ENCODE measurements at places on chromosomes 5 and 9.

GRCh38 chr5:71886406-71886805 lies 167.3 kb downstream of the CARTPT start:
- DNase-seq = no peak

GRCh38 chr5:65468633-65469032 lies 13.1 kb downstream of the ADAMTS6 start:
- DNase-seq = no peak

DNA sequence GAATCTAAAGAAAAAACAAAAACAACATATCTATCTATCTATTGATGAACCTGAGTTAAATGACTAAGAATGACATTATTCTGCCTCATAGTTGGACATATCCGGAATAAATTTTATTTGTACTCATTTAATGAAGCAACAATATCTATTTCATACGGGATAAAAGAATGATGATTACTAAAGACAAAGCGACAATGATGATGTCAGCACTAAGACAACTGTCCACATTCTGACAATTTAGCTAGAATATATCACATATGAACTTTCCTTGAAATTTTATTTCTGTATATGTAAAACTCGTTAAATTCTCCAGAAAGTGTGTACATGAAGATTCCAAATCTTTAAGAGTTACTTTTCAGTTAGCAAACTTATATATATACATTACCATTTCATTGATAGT lies 23.2 kb upstream of the SHISAL2B start:
- DNase-seq = no peak

DNA sequence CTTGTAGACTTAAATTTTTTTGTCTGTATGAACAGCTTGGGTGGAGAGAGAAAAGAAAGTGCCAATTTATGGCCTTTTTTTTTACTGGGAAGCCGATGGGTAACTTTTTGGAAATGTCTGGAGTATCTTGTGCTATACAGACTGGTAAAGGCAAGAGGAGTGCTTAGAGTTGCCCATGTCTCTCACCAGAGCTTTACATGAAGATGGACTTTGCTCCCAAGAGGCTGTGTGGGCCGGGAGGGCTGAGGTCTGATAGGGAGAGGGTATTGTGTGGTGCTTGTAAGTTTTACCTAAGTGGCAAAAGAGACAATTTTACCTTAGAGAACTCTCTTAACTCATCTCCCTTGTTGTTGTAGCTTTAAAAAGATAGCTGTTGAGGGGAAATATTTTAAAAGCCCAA lies 203.2 kb downstream of the SEMA6A start:
- no peak for DNase-seq

DNA sequence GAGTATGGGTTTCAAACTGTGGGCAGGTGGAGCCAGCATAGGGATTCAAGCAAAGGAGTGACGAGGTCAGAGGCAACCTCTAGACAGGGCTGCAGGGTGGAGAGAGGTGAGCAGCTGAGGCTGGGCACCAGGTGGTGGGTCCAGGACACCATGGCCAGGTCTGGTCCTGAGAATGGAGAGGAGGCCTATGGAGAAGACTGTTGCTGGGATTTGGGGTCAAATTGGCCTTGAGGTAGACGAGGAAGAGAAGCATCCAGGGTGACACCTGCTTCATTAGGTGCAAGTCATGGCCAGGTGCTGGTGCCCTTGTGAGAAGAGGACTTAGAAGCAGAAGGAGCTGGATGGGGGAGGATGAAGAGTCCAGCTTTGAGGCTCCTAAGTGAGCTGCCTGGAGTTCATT lies 99.6 kb downstream of the NSG2 start:
- DNase-seq = no peak

- DNase-seq = no peak
These were observed 281.7 kb upstream of the TRPM3 start for GRCh38 chr9:71403106-71403505.

DNA sequence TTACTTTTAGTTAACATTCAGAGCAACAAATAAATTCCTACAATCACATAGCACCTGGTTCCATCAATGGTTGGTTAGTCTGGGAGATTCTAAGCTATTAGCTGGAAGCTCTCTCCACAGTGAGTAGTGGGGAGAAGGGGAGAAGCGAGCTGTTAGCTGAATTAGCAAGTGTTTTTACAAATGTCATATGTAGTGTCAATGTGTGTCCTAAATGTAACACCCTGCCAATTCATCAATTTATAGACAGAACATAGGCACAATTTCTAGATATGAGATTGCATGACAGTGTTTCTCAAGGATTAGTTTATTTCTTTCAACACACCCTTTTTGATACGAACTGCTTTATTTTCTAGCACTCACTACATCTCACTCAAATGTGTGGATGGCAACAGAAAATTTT lies 349.0 kb downstream of the PDE4D start:
- DNase-seq = no peak

DNA sequence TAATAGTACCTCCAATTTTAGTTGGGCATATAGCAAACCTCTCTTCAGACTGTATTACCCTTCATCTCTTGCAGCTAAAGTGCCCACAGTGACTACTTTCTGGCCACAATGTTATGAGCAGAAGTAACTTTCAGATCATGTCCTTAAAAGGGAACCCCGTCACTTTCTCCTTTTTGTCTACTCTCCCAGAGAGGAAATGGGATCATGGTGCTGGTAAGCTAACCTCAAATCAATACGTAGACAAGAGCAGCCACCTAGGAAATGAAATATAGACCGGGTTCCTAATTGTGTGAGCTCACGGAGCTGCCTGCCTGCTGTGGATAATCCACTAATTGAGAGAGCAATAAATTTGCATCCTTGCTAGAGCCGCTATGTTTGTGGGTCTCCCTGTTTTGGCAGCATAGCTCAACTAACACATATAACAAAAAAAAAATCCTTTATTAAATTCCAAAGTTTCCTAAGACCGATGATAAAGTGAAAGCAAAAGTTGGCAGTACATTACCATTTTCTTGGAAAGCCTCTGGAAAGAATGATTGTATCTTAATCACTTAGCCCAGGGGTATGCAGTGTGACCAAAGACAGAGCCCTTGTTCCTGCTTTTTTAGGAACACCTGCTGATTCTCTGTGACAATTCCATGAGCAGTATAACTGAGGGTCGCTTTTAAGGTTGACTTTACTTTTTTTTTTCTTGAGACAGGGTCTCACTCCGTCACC lies 5.6 kb upstream of the IL7R start:
- DNase-seq = no peak

DNA sequence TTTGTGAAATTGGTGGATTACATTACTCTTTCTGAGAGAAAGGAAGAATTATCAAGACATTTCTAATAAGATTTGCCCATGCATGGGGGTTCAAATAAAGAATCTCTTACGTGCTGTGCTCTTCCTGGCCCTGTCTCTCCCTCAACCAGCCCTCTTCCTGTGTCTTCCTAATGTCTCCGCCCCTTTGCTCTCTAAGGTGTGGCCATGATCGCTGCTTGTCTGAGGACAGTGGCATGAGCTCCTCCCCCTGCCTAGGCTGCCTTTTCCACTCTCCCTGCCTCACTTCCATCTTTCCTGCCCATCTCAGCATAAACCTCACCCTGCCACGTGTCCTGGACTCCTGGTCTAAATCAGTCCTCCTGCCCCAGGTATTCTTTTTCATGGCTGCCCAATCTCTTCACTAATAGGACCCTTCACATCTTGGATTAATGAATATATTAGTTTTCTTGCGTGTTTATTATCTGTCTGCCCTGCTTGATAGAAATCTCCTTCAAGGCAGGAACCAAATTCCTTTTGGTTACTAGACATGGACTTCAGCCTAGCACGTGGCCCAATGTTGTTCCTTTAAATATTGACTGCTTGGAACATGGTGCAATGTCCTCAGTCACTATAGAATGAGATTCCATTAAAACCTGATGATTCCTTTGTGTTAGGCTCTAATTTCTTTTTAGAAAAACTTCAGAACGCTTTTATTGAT lies 122.3 kb downstream of the MTRR start:
- no peak for DNase-seq

DNA sequence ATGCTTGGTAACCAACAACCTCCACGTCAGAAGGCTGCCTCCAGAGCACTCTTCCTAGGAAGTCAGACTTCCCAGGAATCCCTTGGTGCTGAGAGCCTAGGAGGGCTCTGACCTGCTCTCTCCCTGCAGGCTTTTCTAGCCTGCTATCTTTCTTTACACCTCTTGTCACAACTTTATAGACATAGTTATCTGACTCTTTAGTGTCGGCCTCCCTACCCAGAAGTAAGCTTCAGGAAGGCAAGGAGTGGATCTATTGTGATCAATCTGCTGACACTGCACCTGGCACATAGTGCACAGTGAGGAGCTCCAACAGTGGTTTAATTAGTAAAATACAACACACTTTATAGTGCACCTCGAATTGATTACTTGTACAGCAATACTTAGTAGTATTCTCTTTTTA lies 2.3 kb downstream of the AFAP1L1 start:
- no peak for DNase-seq

DNA sequence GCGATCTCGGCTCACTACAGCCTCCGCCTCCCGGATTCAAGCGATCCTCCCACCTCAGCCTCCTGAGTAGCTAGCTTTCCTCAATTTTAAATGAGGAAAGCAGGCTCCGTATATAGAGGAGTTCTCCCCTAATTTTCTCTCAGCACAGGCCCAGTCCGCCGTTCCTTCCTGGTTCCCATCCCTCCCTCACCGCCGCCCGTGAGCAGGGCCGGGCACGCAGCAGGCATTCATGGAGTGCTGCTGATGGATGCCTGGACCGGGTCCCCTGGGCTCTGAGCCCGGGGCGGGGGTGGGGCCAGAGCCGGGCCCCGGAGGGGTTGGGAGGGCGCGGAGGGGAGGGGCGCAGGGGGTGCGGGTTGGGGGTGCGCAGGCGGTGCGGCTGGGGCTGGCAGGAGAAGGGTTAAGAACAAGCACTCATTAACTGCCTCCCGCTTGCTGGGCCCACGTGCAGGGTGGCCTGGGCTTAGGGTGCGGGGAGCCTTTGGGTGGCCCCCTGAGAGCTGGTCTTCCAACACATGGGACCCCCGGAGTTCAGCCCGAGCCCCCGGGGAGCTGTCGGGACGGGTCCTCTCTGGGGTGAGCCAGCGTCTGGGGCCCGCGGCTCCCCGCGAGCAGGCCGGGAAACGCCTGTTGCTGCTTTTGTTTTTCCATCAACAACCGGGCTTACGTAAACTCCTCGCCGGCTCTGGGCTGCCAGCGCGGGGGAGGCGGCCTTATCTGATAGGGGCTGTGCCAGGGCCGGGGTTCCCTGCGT lies 33.7 kb downstream of the LHX2 start:
- DNase-seq = no peak

DNA sequence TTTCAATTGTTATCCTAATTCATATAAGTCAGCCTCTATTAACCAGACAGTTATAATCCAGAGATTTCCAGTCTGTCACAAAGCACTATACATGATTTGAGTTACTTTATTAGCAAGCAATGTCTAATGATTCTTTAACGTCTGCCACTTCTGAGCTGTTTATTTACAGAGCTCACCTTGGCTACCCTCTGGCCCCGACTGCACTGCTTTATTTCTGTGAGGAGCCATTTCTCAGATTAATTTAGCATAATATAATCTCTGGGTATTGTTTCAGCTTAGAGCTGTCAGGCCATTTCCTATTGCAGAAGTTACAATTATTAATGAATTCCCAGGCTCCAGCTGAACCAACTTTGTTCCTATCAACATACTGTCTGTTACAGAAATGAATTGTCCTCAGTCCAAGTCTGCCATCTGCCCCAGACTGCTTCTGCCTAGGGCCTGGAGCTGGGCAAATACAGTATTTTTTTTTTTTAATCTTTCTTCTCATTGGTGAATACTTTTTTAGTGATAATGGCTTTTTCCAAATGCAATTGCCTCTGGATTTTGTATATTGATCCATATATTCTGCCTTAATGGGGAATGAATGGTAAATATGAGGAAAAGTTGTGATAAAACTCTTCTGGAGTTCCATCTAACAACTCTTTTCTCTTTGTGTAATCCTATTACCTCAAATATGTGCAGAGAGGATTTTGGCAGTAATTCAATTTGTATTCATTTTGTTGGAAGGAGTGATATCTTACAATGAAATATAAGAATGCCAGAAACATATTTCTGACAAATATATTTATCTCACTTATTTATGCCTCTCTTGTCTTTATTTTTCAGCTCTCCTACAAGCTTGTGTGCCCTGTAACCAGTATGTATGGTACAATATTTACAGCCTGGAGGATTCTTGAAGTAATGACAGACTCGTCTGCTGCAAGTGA lies 104.7 kb downstream of the FOCAD start:
- DNase-seq = no peak

DNA sequence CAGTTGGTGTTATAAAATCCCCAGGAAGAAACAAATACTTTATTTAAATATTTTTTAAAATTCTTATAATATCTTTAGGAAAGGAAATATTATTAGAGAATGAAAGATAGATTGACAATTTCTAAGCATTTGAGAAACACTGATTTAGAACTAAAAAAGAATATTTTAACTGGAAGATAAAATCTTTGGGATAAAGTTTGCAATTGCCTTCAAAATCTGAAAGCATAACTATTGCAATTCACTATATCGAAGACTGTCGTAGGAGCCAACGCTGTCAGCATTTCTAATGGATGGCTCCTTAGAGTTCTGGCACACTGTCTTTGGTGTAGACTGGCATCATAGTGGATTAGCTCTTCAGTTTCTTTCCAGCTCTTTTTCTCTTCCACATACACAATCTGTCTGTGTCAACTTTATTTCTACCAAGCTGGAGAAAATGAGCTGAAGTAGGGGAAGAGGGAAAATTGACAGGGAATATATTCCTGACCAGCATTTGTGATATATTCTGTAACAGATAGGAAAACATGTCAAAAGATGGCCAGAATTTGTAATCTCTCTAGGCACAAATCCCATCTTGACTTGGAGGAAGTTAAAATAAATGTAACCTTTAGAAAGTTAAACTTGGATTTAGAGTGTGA lies 1561.4 kb downstream of the MAT2B start:
- DNase-seq = no peak

DNA sequence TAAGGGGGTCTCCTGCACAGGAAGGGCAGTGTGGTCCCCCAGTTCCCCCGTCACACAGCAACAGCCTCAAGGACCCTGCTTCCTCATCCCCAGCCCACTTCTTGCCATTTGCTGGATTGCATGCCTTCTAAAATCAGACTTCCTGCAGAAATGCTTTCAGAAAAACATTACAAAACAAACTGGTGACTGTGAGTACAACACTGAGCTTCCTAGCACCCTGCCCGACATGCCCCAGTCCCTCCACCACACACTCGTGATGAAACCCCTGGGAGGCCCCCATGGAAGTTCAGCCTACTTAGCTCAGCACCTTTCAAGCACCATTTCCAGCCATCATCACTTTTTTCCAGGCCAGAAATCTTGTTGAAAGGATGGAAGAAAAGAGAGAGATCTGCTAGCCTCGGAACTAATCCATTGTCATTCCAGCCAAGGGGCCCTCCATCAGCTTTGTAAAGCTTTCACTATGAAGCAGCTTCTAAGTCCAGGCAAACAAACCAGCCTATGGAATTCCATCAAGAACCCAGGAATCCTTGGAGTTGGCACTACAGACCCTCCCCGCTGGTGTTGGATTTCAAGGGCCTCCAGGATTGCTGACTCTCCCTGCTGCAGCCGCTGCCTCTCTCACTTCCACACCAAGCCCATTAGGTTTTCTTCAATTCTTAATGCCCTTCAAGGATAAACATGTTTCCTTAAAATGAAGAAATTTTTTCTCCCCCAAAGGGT lies 114.6 kb downstream of the C5orf15 start:
- DNase-seq = no peak

GRCh38 chr9:116504081-116504480 lies 183.0 kb upstream of the TRIM32 start:
- no peak for DNase-seq

Measured in activated CD4-positive, alpha-beta T cell treated with anti-CD3 and anti-CD28 coated beads, Interleukin-2, amount 50 U/mL, for 24 hours (primary cell).